ENCODE measurements at places on chromosomes 3 and 15.

DNA sequence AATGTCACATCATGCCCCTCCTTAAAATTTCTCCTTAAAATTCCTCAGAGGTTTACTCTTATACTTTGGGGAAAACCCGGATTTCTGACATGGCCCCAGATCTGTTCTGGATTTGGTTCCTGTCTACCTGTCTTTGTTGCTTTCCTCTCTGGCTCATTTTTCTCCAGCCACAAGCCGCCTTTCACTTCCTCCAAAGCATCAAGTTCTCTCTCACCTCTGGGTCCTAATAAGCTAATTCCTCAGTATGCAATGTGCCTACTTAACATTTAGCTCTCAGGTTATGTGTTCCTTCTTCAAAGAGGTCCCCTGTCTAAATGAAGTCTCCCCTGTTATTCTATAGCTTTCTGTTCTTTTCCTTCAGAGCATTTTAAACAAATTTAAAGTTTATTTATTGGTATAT lies 16.1 kb downstream of the HMG20A start:
- no peak for DNase-seq

DNA sequence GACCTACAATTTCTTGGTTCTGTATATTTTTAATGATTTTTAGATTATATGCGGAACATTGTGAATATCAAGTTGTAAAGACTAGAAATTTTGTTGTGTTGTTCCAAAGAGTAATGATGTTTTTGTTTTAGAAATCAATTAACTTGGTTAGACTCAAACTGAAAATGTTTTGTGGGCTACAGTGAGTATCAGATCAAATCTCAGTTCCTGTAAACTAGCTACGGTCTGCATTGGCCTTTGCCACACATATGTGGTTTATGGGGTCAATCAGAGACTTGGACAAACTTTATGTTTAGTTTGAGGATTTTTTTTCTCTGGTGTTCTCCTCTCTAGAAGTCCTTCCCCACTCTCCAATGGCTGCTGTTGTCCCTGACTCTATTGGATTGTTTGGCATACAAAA lies 308.0 kb upstream of the THRB start:
- no peak for DNase-seq

GRCh38 chr15:95131131-95131556 lies 899.8 kb downstream of the MCTP2 start:
- no peak for DNase-seq

- DNase-seq, result peak; percentile 78
These were observed 455.8 kb downstream of the GABRG3 start for GRCh38 chr15:27426805-27427204.

DNA sequence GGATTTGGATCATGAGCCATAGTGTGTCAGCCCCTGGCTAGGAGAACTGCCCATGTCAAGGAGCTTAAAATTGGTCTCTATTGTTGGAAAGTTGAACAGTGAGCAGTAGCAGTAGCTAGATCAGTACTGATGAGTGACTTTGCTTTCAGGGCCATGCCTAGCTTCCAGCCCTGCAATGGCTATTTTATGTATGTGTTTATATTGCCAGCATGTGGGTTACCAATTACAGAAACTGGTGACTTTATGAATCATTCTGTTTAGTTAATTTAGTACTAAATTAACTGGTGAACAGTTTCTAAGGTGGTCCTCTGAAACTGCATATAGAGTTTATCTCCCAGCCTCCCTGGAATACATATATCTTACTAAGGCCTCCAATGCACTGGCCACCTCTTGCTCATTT lies 908.1 kb upstream of the ALCAM start:
- no peak for DNase-seq
